ENCODE measurements at places on chromosomes 3 and 15.
A peak's percentile ranks its signal among the peaks of the same experiment; 100 is the strongest.

DNA sequence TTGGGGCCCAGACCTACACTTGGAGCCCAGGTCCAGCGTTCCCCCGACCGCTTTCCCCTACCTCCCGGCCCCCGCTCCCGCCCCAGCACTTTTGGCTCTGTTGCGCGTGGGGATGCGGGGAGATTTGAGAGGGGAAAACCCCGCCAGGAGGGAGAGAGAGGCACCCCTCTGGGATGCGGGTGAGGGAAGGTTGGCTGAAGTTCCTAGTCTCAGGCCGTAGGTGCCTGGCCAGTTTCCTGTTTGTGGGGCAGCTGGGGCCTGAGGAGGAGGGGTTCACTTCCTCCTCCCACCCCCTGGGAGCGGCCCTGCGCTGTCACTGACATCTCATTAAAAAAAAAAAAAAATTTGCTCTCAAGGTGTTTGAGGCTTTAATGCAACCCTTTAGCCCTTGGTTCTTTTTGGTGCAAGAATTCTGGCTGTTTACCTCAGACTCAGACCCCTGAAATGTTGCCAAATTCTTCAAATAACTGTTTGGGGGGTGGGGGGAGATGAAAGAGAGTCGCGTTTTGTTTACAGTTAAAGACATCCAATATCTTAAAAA lies 2.6 kb downstream of the FAM43A start:
- peaks cover 2% of the 10 kb centered on the region for H3K36me3 ChIP-seq
- DNase-seq, result peak; percentile 36
- peaks cover 64% of the 10 kb centered on the region for H3K4me1 ChIP-seq
- peak overlapping the region; percentile 75 for H3K27ac ChIP-seq

- DNase-seq, result no peak
- no peak overlapping the region for H3K27ac ChIP-seq
- H3K4me1 ChIP-seq, result no peaks in the 10 kb centered on the region
- no peaks in the 10 kb centered on the region for H3K36me3 ChIP-seq
These were observed 131.2 kb downstream of the MAGI1 start for GRCh38 chr3:65907232-65908130.

GRCh38 chr3:86923071-86923491 lies 67.9 kb downstream of the VGLL3 start:
- H3K36me3 ChIP-seq, result no peaks in the 10 kb centered on the region
- H3K4me1 ChIP-seq, result no peaks in the 10 kb centered on the region
- no peak overlapping the region for H3K4me3 ChIP-seq
- no peaks in the 10 kb centered on the region for H3K27me3 ChIP-seq

DNA sequence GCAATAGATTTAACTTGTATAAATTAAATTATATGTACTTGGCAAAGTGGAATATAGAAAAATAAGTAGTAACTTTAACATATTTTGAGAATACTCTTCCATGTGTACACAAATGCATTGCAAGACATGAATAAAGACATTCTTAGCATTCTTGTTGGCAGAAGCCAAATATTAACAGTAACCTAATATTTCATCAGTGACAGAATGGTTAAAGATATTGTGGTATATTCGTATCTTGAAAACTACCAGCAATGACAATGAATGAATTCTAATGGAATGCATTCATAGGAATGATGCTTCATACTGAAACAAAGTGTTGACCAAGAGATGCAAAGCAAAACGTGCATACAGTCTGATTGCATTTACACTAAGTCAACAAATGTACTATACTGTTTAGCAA lies 524.7 kb downstream of the GRM7 start:
- H3K4me1 ChIP-seq, result no peaks in the 10 kb centered on the region
- DNase-seq, result no peak
- H3K4me3 ChIP-seq, result no peak overlapping the region
- no peaks in the 10 kb centered on the region for H3K36me3 ChIP-seq
- no peak overlapping the region for H3K27ac ChIP-seq

DNA sequence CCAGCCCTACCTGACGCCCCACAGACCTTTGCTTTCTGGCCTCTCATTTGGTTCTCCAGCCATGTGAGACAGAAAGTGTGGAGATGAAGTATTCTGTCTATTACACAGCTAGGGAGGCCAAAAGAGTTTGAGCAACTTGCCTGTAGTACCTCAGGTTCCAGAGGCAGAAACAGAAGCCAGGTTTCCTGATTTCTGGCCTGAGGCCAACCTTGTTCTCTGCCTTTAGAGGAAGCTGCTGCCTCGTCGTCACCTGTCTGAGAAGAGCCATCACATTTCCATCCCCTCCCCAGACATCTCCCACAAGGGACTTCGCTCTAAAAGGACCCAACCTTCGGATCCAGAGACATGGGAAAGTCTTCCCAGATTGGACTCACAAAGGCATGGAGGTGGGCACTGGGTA lies 3.8 kb downstream of the IL17RE start:
- no peaks in the 10 kb centered on the region for H3K36me3 ChIP-seq
- no peak overlapping the region for H3K4me3 ChIP-seq
- peaks cover 10% of the 10 kb centered on the region for H3K27me3 ChIP-seq
- H3K27ac ChIP-seq, result no peak overlapping the region
- DNase-seq, result no peak

DNA sequence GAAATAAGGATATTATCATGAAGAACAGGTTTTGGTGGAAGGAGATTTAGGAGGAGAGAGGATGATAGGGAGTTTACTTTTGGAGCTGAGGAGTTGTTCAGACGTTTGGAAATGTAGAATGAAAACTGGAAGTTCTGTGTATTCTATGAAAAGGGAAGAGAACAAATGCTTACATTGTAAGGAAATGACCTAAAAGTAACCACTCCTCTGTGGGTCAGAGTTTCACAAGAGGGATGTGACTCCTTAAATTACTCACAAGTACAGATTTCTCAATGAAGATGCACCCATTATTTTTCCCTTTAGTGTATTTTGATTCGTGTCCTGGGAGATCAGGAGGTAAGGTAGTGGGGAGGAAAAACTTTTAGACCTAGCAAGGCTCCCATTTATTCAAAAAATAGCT lies 4.0 kb downstream of the RNF13 start:
- peaks cover 69% of the 10 kb centered on the region for H3K4me1 ChIP-seq
- H3K27ac ChIP-seq, result peak overlapping the region; percentile 78
- peak overlapping the region; percentile 79 for H3K4me3 ChIP-seq
- peaks cover 2% of the 10 kb centered on the region for H3K36me3 ChIP-seq
- no peaks in the 10 kb centered on the region for H3K27me3 ChIP-seq
- no peak for DNase-seq

Data from activated T-cell treated with anti-CD3 and anti-CD28 coated beads, Interleukin-2, amount 50 U/mL, for 72 hours (primary cell).